ENCODE measurements at places on chromosomes 2 and 18.

DNA sequence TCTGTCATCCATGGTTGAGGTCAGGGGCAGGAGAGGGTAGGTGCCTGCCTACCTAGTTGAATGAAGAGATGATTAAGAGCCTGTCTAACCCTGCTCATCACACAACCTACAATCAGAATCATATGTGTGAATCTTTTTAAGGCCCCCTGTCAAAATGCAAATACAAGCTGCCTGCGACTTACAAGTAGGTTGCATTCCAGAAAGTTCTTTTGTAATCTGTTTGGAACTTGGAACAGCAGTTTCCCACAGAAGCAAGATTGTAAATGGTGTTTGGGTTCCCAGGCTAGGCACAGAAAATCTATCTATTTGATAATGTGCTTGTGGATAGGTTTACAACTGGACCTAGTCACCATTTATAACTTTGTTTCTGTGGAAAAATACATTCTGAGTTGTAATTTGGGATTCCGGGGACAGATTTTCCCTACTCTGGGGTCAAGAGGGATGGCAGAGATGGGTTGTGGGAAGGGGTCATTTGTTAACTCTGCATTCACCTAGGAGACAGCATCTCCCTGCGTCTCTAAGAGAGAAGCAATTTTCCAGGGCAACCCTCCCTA lies 4.4 kb downstream of the LIPG start:
- no peak for DNase-seq

DNA sequence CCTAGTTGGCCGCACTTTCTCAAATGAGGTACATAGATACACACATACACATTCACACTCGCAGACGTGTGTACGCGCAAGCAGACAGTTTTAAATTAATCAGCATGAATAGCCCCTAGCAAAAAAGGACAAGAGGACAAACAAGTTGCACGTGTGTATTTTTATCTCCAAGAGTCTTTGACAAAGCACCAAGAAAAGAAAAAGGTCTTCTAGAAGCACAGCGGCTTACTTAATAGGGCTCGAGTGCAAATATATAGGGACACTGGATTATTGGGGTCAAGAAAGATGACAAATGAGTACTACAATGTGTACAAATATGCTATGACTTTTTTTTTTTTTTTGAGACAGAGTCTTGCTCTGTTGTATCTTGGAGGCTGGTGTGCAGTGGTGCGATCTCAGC lies 1.7 kb upstream of the BCL2 start:
- no peak for DNase-seq

DNA sequence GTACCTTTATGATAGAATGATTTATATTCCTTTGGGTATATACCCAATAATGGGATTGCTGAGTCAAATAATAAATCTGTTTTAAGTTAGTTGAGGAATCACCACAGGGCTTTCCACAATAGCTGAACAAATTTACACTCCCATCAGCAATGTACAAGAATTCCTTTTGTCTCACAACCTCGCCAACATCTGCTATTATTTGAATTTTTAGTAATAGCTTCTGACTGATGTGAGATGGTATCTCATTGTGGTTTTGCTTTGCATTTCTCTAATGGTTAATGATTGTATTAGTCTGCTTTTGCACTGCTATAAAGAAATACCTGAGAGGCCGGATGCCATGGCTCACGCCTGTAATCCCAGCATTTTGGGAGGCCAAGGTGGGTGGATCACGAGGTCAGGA lies 1387.6 kb upstream of the ACVR2A start:
- DNase-seq = no peak

DNA sequence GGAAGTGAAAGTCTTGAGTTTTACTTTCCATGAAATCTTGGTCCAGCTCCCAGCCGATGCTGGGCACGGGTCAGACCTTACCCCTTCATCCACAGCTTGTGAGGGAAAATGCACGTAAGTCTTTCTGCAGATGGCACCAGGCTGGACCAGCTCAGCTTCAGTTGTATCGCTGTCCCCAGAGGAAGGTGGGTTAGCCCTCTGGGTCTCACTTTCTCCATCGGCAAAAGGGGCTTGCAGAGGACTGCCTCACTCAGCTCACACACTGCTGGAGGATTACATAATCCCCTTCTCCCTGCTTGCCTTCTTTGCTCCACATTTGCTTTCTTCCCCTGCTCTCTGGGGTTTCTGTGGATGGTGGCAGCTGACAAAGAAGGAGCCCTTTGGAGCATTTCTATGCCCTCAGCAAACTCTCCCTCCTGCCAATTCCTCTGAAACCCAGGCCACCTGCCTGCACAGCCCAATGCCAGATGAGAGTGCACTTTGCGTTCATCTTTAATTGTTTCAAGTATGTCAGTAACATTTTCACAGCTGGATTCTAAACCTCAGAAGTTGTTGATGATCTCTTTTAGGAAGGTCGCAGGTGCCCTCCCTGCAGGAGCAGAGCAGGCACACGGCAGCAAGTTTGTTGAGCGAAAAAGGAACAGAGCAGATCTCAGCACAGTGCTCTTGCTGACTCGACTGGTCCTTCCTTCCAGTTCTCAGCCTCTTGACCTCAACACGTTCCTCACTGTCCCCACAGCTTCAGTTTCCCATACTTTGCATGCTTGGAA lies 155.6 kb upstream of the GLI2 start:
- no peak for DNase-seq

- peak; percentile 77 for DNase-seq
Measured at GRCh38 chr2:58046585-58047372, at the start of gene VRK2. VRK2 (plus strand) TSS chr2:58046806; CDS start chr2:58048832, 2,026 bp downstream.

GRCh38 chr2:73494031-73494430 lies 108.4 kb downstream of the ALMS1 start:
- no peak for DNase-seq

DNA sequence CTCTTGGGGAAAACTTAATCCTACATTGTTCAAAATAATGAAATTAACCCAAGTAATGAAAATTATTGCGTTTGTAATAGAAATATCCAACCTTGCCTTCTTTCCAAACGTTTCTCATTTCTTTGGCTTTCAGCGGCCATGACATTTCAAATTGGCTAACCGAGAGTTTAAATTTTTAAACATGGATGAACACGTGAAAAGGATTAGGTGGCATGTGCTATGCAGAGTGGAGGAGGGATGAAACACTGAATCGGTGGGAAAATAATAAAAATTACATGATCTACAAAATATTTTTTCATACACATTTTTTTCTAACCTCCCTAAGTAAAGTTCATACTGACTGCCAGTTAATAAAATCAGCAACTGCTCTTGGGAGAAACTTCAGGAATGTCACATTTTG lies 728.4 kb upstream of the PKDCC start:
- DNase-seq = no peak

GRCh38 chr2:38095996-38096861 lies 20.3 kb upstream of the CYP1B1 start:
- DNase-seq = no peak
